NCI-H2081 treated with DMSO at 0.1 percent for 48 hours (cell line): ENCODE measurements at places on chromosomes 1 and 21.

DNA sequence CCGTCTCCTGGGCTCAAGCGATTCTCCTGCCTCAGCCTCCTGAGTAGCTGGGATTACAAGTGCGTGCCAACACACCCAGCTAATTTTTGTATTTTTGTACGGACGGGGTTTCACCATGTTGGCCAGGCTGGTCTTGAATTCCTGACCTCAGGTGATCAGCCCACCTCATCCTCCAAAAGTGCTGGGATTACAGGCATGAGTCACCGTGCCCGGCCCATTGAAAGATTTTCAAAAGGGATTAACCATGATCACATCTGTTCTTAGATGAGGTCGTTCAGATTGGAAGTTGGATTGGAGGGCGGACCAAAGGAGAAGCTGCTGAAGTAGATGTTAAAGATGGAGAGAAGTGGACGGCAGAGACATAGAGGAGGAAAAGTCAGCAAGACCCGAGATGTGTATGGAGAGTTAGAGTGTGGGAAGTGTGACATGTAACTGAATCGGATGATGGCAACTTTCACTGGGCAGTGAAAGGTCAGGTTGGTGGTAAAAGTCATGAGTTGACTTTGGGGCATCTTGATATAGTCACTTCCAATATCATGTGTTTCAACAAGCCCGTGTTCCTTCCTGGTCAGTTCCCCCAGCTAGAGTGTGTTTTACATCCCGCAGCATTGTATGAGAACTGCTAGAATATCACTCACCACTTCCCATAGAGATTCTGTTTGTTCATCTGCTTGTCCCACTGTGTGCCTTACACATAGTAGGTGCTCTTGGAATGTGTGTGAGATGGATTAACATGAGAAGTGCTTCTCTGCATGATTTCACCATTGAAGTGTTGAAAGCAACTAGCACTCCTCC lies 54.4 kb upstream of the TINAGL1 start:
- no peak for DNase-seq

DNA sequence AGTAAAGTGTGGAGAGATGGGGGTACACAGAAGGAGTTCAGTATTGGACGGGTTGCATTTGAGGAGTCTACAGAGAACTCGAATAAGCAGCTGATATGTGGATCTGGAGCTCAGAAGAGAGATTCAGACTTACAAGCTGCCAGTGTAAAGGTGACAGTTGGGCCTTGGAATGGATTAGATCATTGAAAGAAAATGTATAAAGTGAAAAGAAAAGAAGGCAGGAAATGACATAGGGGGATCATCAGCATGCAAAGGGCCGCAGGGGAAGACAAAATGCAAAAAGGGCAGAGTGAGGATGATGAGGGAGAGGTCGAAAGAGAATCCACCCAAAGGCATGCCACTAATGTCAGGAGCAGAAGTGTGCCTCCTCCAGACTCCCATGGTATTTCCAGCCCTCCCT lies 273.3 kb downstream of the TNR start:
- DNase-seq = no peak

GRCh38 chr1:36453600-36454388 lies 3.5 kb upstream of the OSCP1 start:
- DNase-seq = no peak

GRCh38 chr1:145871994-145872924 lies 13.4 kb upstream of the PIAS3 start:
- no peak for DNase-seq

- no peak for DNase-seq
Measured at GRCh38 chr1:171864308-171864707, 23.0 kb downstream of the DNM3 start.

DNA sequence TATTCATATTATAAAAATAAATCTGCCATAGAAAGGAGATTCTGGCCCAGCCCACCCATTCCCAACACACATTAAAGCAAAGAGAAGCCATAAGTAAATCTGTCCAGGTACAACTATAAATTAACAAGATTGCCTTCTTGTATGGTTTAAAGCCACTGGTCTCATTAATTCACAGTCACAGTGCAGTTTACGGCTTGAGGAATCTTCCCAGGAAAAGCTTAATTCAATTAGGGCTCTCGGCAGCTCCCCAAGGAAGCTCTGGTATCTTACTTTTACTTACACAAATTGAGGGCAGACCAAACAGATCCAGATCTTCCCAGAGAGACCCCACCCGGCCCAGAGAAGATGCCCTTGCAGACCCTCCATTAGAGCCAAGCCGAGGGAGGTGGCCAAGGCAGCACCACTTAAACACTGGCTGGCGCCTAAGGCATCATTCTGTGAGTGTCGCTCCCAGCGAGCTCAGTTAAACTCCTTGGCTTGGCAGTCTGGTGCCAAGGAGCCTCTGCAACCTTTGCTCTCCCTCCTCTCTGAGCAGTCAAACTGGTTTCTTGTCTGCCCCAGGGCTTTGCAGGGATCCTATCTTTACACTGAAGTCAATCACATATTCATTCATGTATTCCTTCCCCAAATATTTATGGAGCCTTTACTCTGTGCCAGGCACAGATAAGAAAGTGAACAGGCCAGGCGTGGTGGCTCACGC lies 10.7 kb downstream of the SLC9A1 start:
- DNase-seq = no peak

DNA sequence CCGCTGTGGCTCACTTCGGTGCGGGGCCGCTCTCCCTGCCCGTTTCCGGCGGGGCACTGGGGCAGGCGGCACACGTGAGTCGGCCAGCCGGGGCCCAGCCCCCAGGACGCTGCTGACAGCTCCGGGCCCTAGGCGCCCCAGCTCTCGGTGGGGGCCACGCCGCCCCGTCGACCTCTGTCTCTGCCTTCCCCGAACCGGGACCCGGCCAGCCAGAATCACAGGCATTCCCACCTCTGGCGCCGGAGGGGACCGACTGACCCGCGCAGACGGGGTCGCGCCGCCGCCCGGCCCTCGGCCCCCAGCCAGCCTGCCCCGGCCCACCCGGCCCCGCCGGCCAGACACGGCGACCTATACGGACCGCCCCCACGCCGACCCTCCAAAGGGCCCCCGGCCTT lies 755 bp downstream of the SCMH1 start:
- no peak for DNase-seq

GRCh38 chr1:113292603-113293255 lies 97.6 kb upstream of the MAGI3 start:
- DNase-seq = no peak

DNA sequence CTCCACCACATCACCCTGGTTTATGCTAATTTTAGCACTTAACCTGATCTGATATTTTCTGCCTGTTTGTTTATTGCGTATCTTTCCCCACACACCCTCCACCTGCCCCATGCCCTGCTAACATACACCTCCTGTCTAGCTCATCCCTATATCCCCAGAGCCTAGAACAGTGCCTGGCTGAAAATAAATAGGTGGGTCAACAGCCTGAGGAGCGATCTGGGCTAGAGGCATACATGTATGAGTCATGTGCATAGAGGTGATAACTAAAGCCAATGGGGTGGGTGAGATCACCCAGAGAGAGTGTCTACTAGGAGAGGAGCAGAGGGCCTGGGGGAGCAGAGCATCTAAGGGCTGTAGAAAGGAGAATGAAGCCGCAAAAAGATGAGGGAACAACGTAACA lies 2.7 kb downstream of the HTR1D start:
- DNase-seq = no peak

GRCh38 chr21:36430841-36431240 lies 45.6 kb downstream of the CHAF1B start:
- no peak for DNase-seq

GRCh38 chr1:54558434-54559030 lies 10.5 kb downstream of the ACOT11 start:
- no peak for DNase-seq

DNA sequence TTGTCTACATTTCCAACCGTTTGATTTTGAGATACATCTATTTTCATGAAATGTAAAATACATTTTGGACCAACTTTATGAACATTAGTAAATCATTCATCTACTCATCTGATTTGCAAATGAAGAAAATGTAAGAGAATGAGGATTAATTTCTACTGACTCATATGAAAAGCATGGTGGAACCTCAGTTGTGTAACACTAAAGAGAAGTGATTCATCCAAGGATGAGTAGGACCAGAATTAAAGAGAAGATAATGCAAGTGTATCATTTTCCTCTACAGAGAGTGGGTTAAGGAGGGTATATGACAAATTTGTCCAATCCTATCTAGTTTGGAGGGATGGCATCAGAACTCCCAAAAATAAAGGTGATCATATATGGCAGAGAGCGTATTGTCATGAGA lies 1967.6 kb downstream of the MRPL39 start:
- DNase-seq = no peak

- peak; percentile 50 for DNase-seq
Measured at GRCh38 chr1:201016211-201016651, 7.3 kb downstream of the KIF21B start.

GRCh38 chr1:165637427-165637826 lies 6.4 kb downstream of the MGST3 start:
- DNase-seq = no peak

- no peak for DNase-seq
Measured at GRCh38 chr1:156775799-156776198, 8.5 kb downstream of the PRCC start.

DNA sequence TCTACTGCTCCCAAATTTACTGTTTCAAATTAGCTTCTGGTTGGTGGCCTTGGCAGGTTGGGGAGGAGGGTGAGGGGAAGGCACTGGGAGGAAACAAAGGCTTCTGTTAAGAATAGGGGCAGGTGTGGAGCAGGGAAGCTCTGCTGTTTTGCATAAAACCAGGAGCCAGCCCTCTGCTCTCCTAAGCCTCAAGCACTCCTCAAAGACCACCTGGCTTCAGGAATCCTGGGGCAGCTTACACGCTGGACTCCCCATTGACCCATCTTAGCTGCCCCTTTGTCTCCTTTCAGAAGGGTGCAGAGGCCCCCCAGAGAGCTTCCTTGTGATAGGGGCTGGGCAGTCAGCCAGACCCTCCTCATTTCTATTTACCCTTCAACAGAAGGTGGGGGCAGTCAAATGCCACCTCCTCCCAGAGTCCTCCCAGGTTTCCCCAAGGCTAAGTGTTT lies 11.5 kb upstream of the DHRS3 start:
- DNase-seq = no peak

- DNase-seq = no peak
Measured at GRCh38 chr1:41734201-41734970, 184.3 kb downstream of the HIVEP3 start.

GRCh38 chr1:2554621-2555387 lies 1.4 kb upstream of the TNFRSF14 start:
- DNase-seq = no peak

DNA sequence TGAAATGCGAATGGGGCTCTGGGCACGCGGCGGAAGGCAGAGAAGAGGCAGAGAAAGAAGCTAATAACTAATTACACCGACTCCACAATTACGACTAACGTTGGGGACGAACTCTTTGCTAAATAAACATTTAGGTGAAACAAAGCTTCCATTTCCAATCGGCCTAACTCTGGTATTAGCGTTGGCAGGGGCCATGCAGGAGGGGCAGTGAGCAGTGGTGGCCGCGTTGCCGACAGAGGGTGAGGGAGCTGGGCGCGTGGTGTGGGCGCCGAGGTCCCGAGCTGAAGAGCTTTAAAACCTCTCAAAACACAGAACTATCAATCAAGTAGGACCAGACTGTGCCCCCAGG lies 553 bp upstream of the NDUFV3 start:
- DNase-seq = no peak

DNA sequence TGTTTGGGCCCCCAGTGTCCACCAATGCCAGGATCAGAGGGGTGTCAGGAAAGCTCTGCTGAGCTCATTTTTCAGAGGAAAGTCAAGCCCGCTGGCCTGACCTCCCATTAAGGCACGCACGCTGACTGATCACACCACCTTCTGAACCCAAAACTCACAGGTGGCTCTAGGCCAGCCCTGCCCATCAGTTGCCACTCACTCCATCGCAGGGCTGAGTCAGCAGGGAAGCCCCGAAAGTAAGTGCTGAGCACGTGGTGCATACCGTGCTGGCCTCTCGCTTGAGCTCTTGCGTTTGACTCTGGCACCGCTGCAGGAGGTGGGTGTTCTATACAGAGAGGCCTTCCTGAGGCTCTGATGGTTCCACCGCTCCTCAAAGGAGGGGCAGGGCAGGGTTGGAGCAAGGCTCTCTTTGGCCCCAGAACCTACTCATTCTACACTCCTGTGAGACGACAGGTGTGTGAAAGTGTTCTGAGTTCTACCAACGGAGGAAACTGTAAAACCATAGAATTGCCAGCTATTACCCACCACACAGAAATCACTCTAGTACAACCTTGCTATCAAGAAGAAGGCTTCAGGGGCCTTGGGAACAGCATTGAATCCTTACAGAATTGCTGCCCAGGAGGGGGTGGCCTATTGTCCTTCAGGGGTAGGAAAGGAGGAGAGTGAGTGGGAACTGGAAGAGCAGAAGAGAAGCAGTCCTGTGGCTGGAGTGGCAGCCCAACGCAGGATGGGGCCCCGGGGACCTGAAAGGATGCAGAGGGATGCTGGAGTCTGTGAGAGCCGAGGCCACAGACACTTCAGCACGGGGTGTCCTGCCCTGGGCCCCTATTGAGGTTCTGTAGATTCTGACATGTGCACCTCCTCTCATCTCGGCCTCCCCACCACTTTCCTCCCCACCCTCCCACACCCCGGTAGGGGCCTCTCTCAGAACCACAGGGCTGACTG lies 214.7 kb upstream of the EDN2 start:
- DNase-seq = no peak

DNA sequence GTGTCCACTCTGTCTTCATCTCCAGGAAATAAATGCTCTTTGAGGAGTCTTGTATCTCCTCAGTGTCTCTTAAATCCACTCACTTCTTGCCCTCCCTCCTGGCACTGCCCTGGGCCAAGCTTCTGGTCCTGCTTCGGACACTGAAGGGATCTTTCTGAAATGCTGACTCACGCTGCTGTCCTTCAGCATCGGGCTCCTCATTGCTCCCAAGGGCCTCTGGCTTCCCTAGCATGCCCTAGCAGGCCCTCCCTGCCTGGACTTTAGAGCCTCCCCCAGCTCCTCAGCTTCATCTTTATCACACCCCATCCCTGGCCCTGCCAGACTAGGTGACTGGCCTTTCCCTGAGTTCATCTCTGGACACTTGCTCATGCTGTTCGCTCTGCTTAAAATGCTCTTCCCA lies 96.6 kb downstream of the FOXD2 start:
- DNase-seq = no peak

DNA sequence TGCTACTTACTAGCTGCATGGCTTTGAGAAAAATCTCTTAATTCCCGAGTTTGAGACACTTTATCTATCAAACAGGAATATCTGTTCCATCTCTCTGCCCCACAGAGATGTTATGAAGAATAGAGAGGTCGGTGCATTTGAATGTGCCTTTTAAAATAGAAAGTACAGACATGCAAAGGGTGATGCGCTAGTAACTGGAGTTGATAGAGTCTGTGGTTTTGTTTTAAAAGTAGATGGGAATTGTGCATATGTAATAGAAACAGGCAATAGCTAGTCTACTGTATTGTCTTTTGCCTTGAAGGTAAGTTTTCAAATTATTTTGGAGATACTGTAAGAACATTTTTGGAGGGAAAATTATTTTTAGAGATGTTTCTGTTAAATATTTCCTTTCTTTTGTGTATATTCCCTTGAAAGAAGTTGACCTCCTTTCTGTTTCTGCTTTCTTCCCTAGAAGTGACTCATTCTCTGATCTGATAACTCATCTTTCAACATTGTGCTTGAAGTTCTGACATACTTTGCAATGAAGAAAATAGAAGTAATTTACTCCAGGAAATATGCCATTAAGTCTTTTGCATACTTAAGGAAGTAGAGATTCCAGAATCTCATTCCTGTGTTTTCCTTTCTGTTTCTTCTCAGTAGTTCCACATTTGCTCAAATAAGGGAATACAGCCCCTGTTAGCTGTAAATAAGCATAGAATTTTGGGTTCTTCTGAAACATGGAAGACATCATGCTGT lies 151.6 kb downstream of the SDCCAG8 start:
- DNase-seq = no peak

- DNase-seq = no peak
Measured at GRCh38 chr1:114564141-114564540, 17.3 kb downstream of the BCAS2 start.

GRCh38 chr21:27817902-27818623 lies 851.2 kb upstream of the ADAMTS5 start:
- no peak for DNase-seq
